ENCODE measurements at places on chromosomes 5 and 9. TPM values are rescaled to one million over a fixed set of nuclear protein-coding genes. Genes with fewer than 3 reads are reported as not detected.

Gene RBM27
- polyA plus RNA-seq: 8.3 TPM

DNA sequence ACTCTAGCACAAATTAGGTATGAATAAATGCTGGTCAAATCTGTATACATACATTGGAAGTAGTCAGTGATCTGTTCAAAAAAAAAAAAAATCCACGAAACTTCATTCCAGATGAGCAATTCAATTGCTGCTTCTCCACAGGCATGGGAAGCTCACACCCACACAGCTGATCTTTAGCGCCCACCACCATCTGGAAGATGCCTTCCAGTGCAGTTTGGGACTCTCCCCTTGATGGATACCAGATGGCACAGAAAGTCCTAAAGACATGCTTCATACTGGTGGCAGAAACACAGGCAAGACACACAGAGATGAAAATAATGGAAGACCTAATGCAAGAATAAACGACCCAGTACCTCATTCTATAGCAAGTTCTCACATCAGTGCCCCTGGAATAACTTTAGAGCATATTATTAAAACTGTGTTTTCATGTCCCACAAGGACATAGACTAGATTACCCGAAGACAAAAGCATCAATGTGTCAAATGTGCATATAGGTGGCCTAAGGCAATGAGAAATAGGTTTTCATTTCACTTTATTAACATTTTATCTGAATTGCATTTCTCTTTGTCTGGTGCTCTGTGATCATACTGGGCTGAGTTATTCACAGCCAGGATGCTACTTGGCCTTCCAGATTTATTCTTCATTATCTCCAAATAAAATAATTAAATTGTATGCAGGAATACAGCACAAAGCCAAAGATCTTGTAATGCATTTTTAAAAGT, 135.4 kb upstream of the TAS2R1 start:
- no peak for DNase-seq

Gene DNAJC21
- polyA plus RNA-seq: 23.6 TPM

DNA sequence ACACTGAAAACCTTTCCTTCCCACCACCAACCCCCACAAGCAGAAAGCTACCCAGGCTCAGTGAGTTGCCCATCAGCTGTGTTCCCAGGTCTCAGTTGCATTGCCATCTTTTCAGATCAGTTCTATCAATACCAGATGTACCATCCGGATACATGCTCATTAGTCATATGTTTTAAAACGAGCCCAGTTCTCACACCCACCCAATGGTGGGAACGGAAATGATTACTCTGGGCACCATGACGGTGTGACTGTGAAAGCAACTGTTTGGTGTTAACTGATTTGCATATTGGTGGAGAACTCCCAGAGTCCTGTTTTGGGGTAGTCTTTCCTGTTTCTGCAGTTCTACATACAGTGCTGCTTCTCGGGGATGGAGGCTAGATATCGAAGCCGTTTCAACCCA, 212.3 kb downstream of the TRIM36 start:
- no peak for DNase-seq

Gene LCN15
- polyA plus RNA-seq: not detected

GRCh38 chr5:68528821-68529273, 313.3 kb downstream of the PIK3R1 start:
- DNase-seq: no peak

DNA sequence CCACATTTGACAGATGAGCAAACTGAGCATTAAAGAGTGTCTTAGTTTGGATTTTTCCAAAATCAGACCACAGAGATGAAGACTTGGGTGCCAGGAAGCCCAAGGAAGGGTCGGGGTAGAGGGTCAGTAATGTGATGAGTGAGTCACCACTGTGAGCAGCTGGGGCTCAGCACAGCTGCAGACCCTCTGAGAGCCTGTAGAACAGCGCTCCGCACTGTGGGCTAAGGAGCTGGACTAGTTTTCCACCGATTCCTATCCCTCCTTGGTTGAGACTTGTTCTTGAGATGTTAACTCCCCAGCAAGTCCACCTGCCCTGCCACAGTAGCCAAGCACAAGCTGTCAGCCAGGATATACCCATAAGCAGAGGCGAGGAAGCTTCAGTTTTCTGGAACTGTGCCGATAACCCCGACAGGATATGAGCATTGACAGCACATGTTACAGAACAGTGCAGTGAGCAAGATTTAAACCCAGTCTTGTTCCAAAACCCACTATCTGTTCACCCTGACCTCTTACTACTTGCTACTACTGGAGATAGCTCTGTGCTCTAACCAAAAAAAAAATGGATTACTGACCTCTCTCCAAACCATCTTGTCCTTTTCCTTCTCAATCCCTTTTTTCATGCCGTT, 31.8 kb downstream of the EGFLAM start:
- no peak for DNase-seq

Gene SLC27A6
- not detected for polyA plus RNA-seq

Gene PPP3R2
- not detected for polyA plus RNA-seq

Gene RIOK2
- polyA plus RNA-seq: 13.8 TPM

Gene SLC36A2
- not detected for polyA plus RNA-seq

DNA sequence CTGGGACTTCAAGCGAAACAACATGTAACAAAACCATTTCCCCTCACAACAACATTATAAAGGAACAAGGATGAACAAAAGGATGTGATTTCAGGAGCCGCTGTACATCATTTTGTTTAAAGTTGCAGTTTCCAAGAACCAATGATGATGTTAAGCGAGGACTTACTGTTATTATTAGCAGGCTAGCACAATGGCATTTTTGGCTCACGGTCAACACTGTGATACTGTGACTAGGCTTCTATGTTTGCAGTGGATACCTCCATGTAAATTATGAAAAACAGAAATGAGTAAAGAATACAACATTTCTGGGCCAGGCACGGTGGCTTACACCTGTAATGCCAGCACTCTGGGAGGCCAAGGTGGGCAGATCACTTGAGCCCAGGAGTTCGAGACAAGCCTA, 113.0 kb downstream of the AUH start:
- no peak for DNase-seq

Gene CDH6
- not detected for polyA plus RNA-seq

- DNase-seq: no peak
These were observed 80.5 kb upstream of the EPB41L4B start for GRCh38 chr9:109401169-109401989.

- peak; percentile 40 for DNase-seq
These were observed 58.1 kb downstream of the RFX3 start for GRCh38 chr9:3467593-3468219.

DNA sequence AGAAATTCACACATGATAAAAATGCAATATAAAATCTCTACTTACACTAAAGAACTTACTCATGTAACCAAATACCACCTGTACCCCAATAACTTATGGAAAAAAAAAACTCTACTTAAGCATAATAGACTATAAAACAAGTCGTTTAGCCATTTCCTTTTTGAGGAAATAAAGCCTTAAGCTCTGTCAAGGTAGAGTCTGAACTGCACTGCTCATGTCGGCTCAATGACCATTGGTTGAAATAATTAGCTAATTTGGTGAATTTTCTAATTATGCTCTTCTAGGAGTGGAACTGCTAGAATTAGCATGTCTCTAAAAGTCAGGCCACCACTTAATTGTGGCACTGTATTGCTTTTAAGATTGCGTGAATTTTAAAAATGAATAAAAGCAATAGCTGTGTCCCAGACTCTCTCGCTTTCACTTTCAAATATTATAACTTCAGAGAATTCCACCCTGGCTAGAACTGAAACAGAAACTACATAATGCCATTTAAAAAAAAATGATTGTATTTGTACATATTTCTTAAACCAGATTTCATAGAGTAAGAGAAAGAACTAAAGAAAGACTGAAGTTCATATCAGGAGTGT, 113.0 kb upstream of the PCA3 start:
- peak; percentile 12 for DNase-seq

DNA sequence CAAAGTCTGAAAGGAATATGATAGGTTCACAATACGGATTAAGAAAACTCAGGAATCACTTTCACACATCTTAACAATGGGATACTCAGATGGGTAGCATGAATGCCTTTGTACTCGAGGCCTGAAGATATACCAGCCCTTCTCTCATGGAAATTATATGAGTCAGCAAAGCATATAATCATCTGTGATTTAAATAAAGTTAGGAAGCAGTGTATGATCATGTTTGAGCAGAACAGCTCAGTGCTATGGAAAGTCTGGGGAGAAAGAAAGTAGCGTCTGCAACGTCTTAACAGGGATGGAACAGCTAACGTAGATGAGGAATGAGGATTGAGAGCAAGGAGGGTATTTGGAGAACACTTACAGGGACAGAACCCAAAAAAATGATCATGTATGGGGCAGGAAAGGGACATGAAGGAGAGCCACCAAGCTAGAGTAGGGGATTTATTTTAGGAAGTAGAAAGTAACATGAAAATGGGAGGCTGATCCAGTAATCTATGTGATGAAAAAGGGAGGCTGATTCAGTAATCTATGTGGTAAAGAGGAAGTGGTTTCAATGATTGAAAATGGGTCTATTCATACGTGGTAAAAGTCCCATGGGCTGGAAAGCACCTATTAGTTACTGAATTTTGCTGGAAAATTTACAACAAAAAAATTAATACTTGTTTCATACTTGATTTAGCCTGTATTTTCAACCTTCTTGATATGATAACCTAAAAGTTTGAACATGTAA, 85.9 kb downstream of the GNA14 start:
- DNase-seq: no peak

GRCh38 chr9:75589497-75589896, 301.0 kb upstream of the PCSK5 start:
- no peak for DNase-seq

GRCh38 chr5:152529440-152529839, 124.4 kb upstream of the NMUR2 start:
- DNase-seq: no peak

GRCh38 chr5:142590451-142591231, 95.2 kb downstream of the FGF1 start:
- DNase-seq: no peak

Gene ADAMTS19
- polyA plus RNA-seq: not detected
